HFFc6 (cell line): ENCODE measurements at places on chromosomes 6 and 20. TPM values are rescaled to one million over a fixed set of nuclear protein-coding genes. Genes with fewer than 3 reads are reported as not detected.
A peak's percentile ranks its signal among the peaks of the same experiment; 100 is the strongest.

The MYCT1 gene
- total RNA-seq: 0.32 to 1.8 TPM (median 1.1 TPM) in 3 replicates

DNA sequence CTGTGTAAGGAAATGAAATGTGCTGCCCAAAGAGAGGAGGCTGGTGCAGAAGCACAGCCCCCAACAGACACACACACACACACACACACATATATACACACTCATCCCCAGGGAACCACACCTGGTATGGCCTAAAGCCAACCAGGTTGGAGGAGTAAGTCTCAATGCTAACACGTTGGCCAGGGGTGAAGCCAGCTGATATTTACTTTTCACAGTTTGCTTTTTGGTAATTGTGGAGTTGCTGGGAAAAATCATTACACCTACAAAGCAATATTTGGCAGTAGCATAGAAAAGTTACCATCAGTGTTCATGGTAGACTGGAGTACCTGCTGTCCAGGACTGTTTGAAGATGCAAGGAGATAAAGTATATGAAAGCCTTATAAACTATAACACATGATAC lies 50.3 kb upstream of the NAA20 start:
- H3K27me3 ChIP-seq: peaks cover 2% of the 10 kb centered on the region; the same call in 1 of the 2 replicates
- no peak for DNase-seq
- H3K4me1 ChIP-seq: peaks cover 17% of the 10 kb centered on the region
- peaks cover 17% of the 10 kb centered on the region for H3K36me3 ChIP-seq
- H3K27ac ChIP-seq: no peak overlapping the region

The PPP1R3G gene
- 0.54 to 1.5 TPM (median 0.77 TPM) in 3 replicates for total RNA-seq

DNA sequence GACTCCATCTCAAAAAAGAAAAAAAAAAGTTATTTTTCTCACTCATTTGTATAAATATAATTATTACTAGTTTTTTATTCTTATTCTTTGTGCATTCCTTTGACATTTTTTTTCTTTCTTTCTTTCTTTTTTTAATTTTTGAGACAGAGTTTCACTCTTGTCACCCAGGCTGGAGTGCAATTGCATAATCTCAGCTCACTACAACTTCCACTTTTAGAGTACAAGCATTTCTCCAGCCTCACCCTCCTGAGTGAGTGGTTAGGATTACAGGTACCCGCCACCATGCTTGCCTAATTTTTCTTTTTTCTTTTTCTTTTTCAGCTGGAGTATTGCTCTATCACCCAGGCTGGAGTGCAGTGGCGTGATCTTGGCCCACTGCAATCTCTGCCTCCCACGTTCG lies 51.4 kb upstream of the JARID2 start:
- H3K27me3 ChIP-seq: peaks cover 5% of the 10 kb centered on the region; the same call in 1 of the 2 replicates
- no peak overlapping the region for H3K27ac ChIP-seq
- no peak overlapping the region for H3K4me3 ChIP-seq
- H3K36me3 ChIP-seq: no peaks in the 10 kb centered on the region
- no peaks in the 10 kb centered on the region for H3K4me1 ChIP-seq

The SDC4 gene
- 120 to 139 TPM (median 120 TPM) in 3 replicates for total RNA-seq

The GTSF1L gene
- not detected in 3 replicates for total RNA-seq

DNA sequence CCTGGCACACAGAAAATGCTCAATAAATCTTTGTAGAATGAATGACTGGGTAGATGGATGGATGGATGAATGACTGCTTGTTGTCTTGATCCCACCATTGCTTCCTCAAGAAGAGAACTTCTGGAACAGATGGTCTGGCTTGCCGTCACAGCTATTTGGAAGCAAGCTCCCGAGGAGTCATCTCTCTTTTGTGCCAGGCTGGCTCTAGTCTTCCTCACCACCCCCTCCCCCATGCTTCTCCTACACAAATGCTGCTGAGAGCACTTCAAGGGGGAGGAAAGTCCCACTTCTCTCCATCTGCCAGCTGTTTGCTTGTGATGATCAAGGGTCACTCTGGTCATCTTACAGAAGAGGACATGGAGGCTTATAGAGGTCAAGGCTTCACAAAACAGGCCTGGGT lies 11.6 kb upstream of the KCNG1 start:
- no peak for DNase-seq
- H3K36me3 ChIP-seq: no peaks in the 10 kb centered on the region
- peak overlapping the region; percentile 87 for H3K27ac ChIP-seq
- H3K4me3 ChIP-seq: no peak overlapping the region

The RBCK1 gene
- total RNA-seq: 77.3 to 81.3 TPM (median 79.8 TPM) in 3 replicates

DNA sequence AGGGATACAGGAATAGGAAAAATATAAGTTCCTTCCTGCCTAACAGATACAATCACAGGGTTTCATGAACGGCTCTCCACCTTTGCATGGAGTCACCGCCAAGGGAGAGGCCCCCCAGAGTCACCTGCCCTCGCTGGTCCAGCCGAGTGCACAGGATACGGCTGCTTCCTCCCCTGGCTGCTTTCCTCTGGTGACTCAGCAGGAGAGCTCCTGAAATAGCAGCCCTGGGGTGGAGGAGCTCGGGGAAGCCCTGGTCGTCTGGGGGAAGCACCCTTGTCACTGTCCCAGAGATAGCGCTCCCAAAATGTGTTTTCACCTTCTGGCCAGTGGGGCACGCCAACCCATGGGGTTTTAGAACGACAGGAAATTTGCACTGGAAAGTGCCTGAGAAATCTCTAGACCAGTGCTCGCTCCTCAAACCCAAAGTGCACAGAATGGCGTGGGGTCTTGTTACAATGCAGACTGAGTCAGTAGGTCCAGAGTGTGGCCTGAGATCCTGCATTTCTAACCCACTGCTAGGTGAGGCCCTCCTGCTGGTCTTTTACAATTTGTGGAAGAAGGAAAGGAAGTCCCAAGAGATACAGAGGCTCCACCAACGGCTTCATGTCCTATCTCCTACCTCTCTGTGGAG lies 35.9 kb upstream of the FAM50B start:
- no peak overlapping the region; the same call in 1 of the 2 replicates for H3K4me3 ChIP-seq
- peak; percentile 51 for DNase-seq
- peaks cover 37% of the 10 kb centered on the region for H3K4me1 ChIP-seq
- no peaks in the 10 kb centered on the region for H3K36me3 ChIP-seq
- peaks cover 2% of the 10 kb centered on the region; the same call in 1 of the 2 replicates for H3K27me3 ChIP-seq

DNA sequence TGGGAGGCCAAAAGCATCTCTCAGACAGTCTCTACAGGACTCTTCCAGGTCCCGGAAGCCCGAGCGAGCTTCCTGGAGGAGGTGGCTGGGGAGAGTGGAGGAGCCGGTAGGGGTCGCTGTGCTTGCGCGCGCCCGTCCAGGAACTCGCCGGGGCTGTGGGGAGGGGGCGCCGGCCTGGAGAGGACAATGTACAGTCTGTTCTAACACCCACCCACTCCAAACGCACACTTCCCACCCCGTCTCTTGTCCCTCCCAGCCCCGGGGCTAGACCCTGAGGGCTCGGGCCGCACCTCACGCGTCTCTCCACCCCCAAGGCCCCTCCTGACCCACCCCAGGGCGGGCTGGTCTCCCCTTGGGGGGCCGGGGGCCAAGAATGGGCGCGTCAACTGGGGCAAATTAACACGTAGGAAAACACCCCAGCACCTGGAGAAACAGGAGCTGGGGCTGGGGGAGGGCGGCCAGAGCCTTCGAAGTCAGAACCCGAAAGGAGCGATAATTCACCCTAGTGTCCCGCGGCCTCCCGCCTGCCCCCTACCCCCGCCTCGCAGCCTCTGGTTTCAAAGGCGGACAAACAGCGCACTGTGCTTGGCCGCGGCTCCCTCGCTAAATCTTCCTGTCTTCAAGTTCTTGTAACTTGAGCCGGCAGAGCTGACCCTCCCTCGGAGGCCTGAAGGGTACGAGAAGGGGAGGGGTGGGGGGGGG lies 103.2 kb upstream of the FOXP4 start:
- no peaks in the 10 kb centered on the region for H3K36me3 ChIP-seq
- H3K4me1 ChIP-seq: no peaks in the 10 kb centered on the region
- no peak for DNase-seq
- no peak overlapping the region for H3K27ac ChIP-seq
- H3K27me3 ChIP-seq: peaks cover 50% of the 10 kb centered on the region
- no peak overlapping the region for H3K4me3 ChIP-seq

GRCh38 chr6:167528239-167528638 lies 203.4 kb downstream of the TTLL2 start:
- no peak for DNase-seq
- no peak overlapping the region for H3K4me3 ChIP-seq
- no peaks in the 10 kb centered on the region for H3K4me1 ChIP-seq
- H3K36me3 ChIP-seq: peaks cover 5% of the 10 kb centered on the region; the same call in 1 of the 2 replicates
- H3K27ac ChIP-seq: no peak overlapping the region
- H3K27me3 ChIP-seq: peaks cover 9% of the 10 kb centered on the region

- peaks cover 21% of the 10 kb centered on the region for H3K4me1 ChIP-seq
- DNase-seq: peak; percentile 11
- no peaks in the 10 kb centered on the region for H3K36me3 ChIP-seq
- peak overlapping the region; percentile 82 for H3K4me3 ChIP-seq
Observed at GRCh38 chr6:107712665-107713551, 111.2 kb downstream of the SCML4 start.

GRCh38 chr6:135418040-135418760 lies 79.3 kb downstream of the AHI1 start:
- H3K4me1 ChIP-seq: peaks cover 30% of the 10 kb centered on the region
- DNase-seq: no peak
- H3K4me3 ChIP-seq: no peak overlapping the region
- H3K27ac ChIP-seq: no peak overlapping the region
- peaks cover 6% of the 10 kb centered on the region; the same call in 1 of the 2 replicates for H3K36me3 ChIP-seq
- H3K27me3 ChIP-seq: no peaks in the 10 kb centered on the region

The RBPJL gene
- total RNA-seq: not detected in 2 replicates

The BNIP5 gene
- not detected in 3 replicates for total RNA-seq

The LHFPL5 gene
- not detected in 3 replicates for total RNA-seq

The MRAP2 gene
- not detected in 3 replicates for total RNA-seq

DNA sequence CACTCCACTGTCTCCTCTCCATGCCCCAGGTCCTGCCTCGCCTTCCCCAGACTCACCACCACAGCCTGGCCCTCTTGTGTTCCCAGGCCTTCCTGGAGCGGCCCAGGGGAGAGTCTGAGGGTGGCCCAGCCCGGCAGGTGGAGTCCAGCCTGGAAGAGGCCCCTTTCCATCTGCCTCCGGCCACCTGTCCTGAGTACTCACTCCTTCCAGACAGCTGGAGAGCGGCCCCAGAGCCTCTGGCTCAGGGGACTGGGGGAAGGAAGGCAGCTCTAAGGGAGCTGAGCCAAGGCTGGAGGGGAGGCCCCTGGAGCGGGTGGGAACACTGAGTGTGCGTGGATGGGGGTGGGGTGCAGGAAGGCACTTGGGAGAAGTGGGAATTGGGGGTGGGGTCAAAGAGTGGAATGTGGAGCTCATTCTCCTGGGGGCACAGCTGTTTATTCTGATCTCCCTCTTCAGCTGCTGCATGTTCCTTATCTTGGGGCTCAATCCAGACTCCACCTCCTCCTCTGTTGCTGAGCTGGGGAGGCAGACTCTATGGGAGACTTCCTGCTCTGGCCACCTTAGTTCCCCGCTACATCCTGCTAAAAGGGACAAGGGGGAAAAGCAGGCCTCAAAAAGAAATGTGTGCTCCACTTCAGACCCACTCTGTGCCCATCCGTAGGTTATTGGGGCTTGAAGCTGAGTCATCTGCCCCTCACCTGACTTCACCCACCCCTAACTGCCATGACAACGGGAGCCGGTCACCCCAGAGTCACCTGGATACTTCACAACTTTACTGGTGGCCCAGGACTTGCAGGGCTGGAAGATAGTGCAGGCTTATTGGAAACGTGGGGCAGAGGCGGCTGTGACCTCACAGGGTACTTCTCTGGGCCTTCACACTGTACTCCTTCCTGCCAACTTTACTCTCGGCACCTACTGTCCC lies 19.5 kb upstream of the TAF8 start:
- H3K27ac ChIP-seq: no peak overlapping the region
- no peak overlapping the region for H3K4me3 ChIP-seq
- no peaks in the 10 kb centered on the region for H3K36me3 ChIP-seq
- H3K27me3 ChIP-seq: peaks cover 2% of the 10 kb centered on the region

- no peak overlapping the region for H3K4me3 ChIP-seq
- peaks cover 41% of the 10 kb centered on the region for H3K36me3 ChIP-seq
- H3K27ac ChIP-seq: no peak overlapping the region
- no peak for DNase-seq
- H3K4me1 ChIP-seq: peaks cover 65% of the 10 kb centered on the region
Observed at GRCh38 chr6:159992366-159992765, 23.5 kb downstream of the IGF2R start.

DNA sequence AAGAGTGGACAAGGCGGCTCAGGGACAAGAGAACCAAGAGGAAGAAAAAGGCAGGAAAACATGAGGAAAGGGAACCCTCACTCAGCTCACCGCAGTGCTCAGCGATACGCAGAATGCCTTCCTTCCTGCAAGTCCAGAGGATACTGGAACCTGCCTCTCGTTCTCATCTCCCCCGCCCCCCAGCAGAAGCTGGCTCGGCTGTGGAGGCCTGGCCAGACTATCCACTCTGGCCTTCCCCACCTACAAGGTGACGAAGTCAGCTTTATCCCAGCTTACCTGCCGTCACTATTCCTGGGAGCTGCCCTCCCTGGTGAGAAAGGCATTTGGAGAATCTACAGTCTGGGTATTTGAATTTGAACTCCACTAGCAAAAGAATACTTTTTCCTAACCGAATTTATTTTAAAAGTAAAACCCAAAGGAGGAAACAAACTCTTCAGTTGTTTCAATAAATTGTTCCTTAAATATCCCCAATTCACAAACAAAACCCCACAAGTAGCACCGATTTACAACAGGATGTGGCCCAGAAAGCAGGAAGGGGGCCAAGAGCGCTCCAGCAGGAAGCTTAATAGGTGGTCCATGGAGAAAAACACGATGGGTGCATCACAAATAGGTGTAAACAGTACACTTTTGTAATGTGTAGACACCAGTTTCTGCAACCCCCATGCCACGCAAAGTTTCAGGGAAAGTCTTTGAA lies 2.1 kb upstream of the DIDO1 start:
- no peaks in the 10 kb centered on the region; the same call in 1 of the 2 replicates for H3K27me3 ChIP-seq
- H3K27ac ChIP-seq: peak overlapping the region; percentile 86

- H3K36me3 ChIP-seq: peaks cover 50% of the 10 kb centered on the region
- H3K27me3 ChIP-seq: peaks cover 2% of the 10 kb centered on the region; the same call in 1 of the 2 replicates
- no peak overlapping the region for H3K4me3 ChIP-seq
- peak overlapping the region; percentile 24 for H3K27ac ChIP-seq
- DNase-seq: peak; percentile 13
Observed at GRCh38 chr6:83127976-83128375, 60.5 kb downstream of the DOP1A start.

- H3K4me1 ChIP-seq: peaks cover 33% of the 10 kb centered on the region
- H3K36me3 ChIP-seq: no peaks in the 10 kb centered on the region
- no peaks in the 10 kb centered on the region for H3K27me3 ChIP-seq
- H3K4me3 ChIP-seq: peak overlapping the region; percentile 70; the same call in 1 of the 2 replicates
- no peak for DNase-seq
- no peak overlapping the region for H3K27ac ChIP-seq
Observed at GRCh38 chr6:49410564-49410963, 52.5 kb downstream of the MMUT start.

GRCh38 chr6:163529605-163530004 lies 115.1 kb downstream of the QKI start:
- H3K27ac ChIP-seq: peak overlapping the region; percentile 84
- peak; percentile 94 for DNase-seq
- no peaks in the 10 kb centered on the region for H3K36me3 ChIP-seq
- H3K4me1 ChIP-seq: peaks cover 95% of the 10 kb centered on the region
- H3K27me3 ChIP-seq: no peaks in the 10 kb centered on the region
- peak overlapping the region; percentile 81 for H3K4me3 ChIP-seq

- H3K4me1 ChIP-seq: peaks cover 5% of the 10 kb centered on the region
- DNase-seq: no peak
- no peak overlapping the region for H3K27ac ChIP-seq
- no peaks in the 10 kb centered on the region for H3K36me3 ChIP-seq
- H3K27me3 ChIP-seq: peaks cover 5% of the 10 kb centered on the region
- H3K4me3 ChIP-seq: no peak overlapping the region
Observed at GRCh38 chr6:36716476-36717093, 19.0 kb downstream of the RAB44 start.
